Left lung (tissue), 14 donors: ENCODE measurements at places on chromosomes 5 and 9. TPM values are rescaled to one million over a fixed set of nuclear protein-coding genes. Genes with fewer than 3 reads are reported as not detected.

The STPG3 gene
- total RNA-seq, result not detected

The ASTN2 gene
- total RNA-seq, result 3.1 TPM

The FRMD3 gene
- 3.7 TPM for total RNA-seq

The LRRC14B gene
- not detected for total RNA-seq

The SUSD3 gene
- 2.6 TPM for total RNA-seq

The ARRDC1 gene
- total RNA-seq, result 77.3 TPM

The AUH gene
- 13.6 TPM for total RNA-seq

The SLCO4C1 gene
- total RNA-seq, result 27.4 TPM

The SCAI gene
- 22.7 TPM for total RNA-seq
